Right lobe of liver (tissue), 6 donors: ENCODE measurements at places on chromosomes 11 and 22. TPM values are rescaled to one million over a fixed set of nuclear protein-coding genes. Genes with fewer than 3 reads are reported as not detected.

GRCh38 chr11:21323617-21324016 lies 654.2 kb downstream of the NELL1 start:
- no peak for DNase-seq

GRCh38 chr11:32255841-32256240 lies 165.0 kb downstream of the RCN1 start:
- DNase-seq, result no peak

- DNase-seq, result no peak
These were observed 111.7 kb downstream of the GGTLC2 start for GRCh38 chr22:22756109-22756508.

- DNase-seq, result no peak
These were observed 979.7 kb downstream of the NTM start for GRCh38 chr11:132349811-132350733.

- no peak for DNase-seq
These were observed 361.2 kb downstream of the MN1 start for GRCh38 chr22:27440304-27440865.

DNA sequence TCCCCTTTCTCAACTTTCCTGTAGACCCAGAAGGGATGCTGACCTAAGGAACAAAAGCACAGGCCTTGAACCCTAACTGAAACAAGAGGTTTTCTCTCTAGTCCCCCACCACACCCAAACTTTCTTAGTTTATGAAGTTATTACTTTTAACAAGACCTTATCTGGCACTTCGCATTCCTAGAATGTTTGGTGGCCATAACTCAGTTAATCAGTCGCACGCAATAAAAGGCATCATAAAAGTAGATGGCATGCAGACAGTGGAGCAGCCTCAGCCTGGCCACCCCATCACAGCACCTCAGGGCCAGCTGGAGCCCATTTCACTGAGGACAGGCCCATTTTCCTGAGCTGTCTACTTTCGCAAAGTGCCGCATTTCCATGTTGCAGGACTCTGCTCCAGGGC lies 301.9 kb downstream of the OPCML start:
- no peak for DNase-seq

DNA sequence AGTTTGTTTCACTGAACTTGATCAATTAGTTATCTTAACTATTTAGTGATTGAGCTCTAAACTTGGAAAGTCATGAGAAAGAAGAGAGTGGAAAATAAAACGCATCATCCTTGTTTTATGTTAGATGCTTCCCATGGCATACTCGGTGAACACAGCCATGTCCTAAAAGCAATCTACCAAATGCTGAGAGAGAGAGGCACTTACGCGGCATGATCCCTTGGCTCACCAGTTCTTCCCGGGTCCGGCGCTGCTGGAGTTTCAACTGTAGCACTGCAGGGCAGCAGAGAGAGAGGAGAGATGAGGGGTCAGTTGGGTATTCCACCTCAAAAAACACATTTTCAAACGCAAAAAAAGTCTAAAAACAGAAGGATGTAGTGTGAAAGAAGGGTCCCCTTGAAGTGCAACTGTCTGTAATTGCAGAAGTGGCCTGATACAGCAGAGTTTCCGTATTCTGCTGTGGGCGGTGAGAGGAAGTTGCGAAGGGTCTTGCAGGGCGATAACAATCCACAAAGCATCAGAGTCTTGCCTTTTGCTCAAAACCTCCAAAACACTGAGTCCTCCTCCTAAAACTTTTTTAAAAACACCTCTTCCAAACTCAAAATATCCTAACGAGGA lies 92.7 kb downstream of the SGSM3 start:
- no peak for DNase-seq

DNA sequence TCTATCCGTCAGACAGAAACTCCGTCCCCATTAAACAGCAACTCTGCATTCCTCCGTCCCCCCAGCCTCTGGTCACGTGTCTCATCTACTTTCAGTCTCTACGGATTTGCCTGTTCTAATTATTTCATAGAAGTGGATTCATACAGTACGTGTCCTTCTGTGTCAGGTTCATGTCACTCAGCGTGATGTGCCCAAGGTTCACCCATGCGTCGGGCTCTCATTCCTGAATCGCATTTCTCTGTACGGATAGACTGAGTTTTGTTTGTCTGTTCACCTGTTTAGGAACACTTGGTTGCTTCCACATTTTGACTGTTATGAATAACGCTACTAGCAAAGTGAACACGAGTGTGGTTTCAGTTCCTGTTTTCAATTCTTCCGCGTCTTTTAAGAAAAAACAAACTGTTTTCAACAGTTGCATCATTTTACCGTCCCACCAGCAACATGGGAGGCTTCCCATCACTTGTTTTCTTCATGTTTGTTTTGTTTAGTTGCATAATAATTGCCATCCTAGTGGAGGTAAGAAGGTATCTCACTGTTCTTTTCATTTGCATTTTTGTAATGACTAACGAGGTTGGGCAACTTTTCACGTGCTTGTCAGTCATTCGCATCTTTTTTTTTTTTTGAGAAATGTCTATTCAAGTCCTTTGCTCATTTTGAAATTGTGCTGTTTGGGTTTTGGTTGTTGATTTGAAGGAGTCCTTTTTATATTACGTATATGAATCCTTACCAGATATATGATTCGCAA lies 8.9 kb upstream of the NLRP6 start:
- no peak for DNase-seq

GRCh38 chr11:10551290-10551592 lies 10.3 kb upstream of the RNF141 start:
- no peak for DNase-seq

- no peak for DNase-seq
These were observed 123.6 kb downstream of the MED15 start for GRCh38 chr22:20630873-20631617.

- DNase-seq, result peak; percentile 47
These were observed 2.1 kb downstream of the IL17RA start for GRCh38 chr22:17086788-17087497.

DNA sequence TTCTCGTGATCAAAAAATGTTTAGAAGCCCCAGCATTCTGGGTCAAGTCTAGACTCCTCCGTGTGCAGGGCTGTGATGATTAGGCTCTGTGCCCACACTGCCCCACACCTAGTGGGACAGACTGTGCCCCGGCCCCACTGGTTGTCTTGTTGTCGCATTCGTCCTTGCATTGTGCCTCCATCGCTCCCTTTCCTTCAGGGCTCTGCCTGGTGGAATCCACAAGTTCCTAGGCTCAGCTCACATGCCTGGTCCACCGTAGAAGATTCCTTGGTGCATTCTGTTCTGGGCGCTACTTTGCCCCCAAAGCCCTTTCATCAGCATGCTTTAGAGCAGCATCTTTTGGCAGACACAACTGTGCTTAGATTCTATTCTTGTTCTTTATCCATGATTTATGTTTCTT lies 23.5 kb upstream of the THY1 start:
- DNase-seq, result no peak

GRCh38 chr11:38481391-38481790 lies 1883.4 kb upstream of the RAG2 start:
- DNase-seq, result peak; percentile 13

- DNase-seq, result peak; percentile 23
These were observed 107.5 kb upstream of the OR4B1 start for GRCh38 chr11:48109046-48109666.

DNA sequence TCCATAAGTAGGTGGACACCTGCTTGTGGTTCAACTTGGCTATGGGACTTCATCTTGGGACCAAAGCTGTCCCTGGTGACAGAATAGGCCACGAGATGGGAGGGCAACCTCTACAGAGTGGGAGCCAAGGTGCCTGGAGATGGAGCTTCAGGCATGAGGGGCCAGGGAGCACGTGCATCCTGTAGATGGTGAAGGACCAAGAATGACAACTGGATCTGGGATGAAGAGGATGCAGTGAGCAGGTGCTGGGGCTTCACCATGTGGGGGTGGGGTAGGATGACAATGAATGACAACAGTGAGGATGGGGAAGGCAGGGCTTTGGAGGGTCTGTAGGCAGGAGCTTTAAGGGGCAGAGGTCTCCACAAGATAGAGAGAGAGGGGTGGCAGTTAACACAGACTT lies 372.0 kb upstream of the B3GAT1 start:
- no peak for DNase-seq

DNA sequence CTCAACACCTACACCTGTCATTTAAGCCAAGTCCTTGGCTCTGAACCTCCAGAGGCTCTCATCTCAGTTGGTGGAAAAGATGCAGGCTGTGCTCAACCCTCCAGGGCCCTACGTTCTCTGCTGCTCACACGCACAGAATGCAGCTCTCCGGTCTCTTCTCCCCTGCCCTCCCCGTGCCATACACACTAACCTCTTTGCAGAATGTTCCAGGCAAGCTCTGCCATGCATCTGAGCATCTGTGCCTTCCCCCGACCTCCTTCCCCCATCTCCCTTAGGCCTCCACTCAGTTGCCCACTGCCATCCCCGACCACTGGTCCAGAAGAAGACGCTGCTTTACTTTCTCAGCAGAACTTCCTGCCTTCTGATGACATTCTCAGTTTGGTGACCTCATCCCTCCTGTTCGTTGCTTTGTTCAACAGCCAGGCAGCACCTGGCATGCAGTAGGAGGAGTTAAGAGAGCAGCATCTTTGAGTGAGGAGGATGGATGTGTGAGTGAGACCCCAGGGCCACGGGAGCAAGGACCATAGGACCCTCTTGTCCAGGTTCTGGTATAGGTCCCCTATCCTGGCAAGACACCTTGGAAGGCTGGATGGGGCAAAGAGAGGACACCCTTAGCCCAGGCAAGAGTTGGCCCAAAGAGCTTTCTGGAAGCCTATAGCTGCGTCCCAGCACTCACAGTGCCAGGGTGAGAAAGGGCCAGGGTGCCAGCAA lies 598.0 kb downstream of the BRD1 start:
- DNase-seq, result no peak

DNA sequence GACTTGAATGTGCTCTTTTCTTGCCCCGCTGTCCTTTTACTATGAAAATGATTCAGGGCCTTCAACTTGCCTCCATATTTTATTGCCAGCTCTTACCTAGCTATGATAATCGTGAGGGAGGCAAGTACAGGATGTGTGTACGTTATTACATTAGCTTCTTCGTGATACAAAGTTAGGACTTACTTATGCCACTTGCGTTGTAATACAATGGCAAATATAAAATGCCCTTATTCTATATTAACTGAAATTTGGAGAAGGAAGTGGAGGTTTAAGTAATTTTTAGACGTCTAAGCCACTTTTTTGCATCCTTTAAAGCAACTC lies 10.8 kb upstream of the CCT8L2 start:
- DNase-seq, result no peak

GRCh38 chr11:46352063-46352841 lies 5.0 kb downstream of the DGKZ start:
- no peak for DNase-seq

DNA sequence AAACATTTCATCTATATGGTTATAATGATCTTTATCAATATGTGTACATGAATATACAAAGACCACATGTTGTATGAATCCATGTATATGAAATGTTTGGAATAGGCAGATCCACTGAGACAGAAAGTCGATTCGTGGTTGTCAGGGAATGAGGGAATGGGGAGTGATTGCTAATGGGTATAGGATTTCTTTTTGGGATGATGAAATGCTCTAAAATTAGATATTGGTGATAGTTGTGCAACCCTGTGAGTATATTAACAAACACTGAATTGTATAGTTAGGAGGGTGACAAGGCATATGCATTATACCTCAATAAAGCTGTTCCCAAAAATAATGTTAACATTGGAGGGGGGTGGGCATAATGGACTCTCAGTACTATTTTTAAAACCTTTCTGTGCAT lies 5.0 kb upstream of the PTPMT1 start:
- no peak for DNase-seq

GRCh38 chr11:12784987-12785386 lies 110.8 kb downstream of the TEAD1 start:
- no peak for DNase-seq

- no peak for DNase-seq
These were observed 35.2 kb upstream of the USP47 start for GRCh38 chr11:11806586-11806985.

Gene EFEMP2
- total RNA-seq, result 5.1 TPM

Gene PNPLA5
- total RNA-seq, result not detected

Gene FOSL1
- not detected for total RNA-seq

Gene SDF2L1
- 81.1 TPM for total RNA-seq

Gene APOA1
- 7,764 TPM for total RNA-seq

Gene DMC1
- not detected for total RNA-seq
